ENCODE measurements at places on chromosomes 13 and 19. TPM values are rescaled to one million over a fixed set of nuclear protein-coding genes. Genes with fewer than 3 reads are reported as not detected.

Gene GIPC1
- total RNA-seq = 47.0 TPM

Gene SPC24
- total RNA-seq = 0.56 TPM

Gene ZNF880
- total RNA-seq = 18.3 TPM

Gene SELENOV
- not detected for total RNA-seq

Gene DPY19L3
- 12.7 TPM for total RNA-seq

Gene MCEMP1
- 0.25 TPM for total RNA-seq

Gene ZNF442
- total RNA-seq = 3.5 TPM

Gene FPR3
- total RNA-seq = 4.2 TPM

Gene UBE2L5
- total RNA-seq = not detected

Gene RNF113B
- not detected for total RNA-seq

Gene C19orf73
- total RNA-seq = 1.5 TPM

Gene CRB3
- not detected for total RNA-seq

Gene ARHGAP35
- total RNA-seq = 71.5 TPM

Gene RFPL4AL1
- total RNA-seq = not detected

All from right cardiac atrium (tissue), 5 donors.